ENCODE measurements at places on chromosomes 2 and 18.

DNA sequence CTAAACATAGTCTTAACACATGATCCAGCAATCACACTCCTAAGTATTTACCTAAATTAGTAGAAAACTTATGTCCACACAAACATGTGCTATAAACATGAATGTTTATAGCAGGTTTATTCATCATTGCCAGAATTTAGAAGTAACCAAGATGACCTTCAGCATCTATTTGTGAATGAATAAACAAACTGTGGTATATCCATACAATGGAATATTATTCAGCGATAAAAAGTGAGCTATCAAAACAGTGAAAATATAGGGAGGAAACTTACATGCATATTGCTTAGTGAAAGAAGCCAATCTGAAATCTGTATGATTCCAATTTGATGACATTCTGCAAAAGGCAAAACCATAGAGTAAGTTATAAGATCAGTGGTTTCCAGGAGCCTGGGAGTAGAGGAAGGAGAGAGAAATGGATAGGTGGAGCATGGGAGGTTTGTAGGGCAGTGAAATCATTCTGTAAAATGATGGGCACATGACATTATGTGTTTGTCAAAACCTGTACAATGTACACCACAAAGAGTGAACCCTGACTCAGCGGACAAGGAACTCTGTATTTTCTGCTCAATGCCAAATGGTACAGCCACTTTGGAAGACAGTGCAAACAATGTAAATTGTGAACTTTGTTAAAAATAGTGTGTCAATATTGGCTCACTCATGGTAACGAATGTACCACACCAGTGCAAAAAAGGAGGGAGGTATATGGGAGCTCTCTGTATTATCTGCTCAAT is 61.9 kb upstream of the IGFBP2 start:
- DNase-seq = no peak

DNA sequence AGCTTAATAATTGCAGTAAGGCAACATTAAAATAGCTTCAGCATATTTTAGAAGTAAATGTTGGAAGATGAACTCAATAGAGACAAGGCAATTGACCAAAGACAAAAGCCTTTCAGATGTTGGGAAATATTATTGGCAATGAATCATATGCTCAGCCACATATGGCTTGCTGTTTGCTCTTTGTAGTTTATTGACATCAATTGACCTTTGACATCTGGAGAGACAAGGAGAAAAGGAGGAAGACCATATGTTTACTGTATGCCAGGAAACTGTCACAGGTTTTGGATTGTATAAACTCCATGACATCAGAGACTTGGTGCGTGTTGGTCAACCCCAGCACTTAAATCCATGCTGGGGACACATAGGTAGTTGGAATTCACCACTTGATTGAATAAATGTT is 60.6 kb upstream of the SLC16A14 start:
- DNase-seq = no peak

GRCh38 chr18:70260683-70261082 is 28.2 kb upstream of the SOCS6 start:
- no peak for DNase-seq

DNA sequence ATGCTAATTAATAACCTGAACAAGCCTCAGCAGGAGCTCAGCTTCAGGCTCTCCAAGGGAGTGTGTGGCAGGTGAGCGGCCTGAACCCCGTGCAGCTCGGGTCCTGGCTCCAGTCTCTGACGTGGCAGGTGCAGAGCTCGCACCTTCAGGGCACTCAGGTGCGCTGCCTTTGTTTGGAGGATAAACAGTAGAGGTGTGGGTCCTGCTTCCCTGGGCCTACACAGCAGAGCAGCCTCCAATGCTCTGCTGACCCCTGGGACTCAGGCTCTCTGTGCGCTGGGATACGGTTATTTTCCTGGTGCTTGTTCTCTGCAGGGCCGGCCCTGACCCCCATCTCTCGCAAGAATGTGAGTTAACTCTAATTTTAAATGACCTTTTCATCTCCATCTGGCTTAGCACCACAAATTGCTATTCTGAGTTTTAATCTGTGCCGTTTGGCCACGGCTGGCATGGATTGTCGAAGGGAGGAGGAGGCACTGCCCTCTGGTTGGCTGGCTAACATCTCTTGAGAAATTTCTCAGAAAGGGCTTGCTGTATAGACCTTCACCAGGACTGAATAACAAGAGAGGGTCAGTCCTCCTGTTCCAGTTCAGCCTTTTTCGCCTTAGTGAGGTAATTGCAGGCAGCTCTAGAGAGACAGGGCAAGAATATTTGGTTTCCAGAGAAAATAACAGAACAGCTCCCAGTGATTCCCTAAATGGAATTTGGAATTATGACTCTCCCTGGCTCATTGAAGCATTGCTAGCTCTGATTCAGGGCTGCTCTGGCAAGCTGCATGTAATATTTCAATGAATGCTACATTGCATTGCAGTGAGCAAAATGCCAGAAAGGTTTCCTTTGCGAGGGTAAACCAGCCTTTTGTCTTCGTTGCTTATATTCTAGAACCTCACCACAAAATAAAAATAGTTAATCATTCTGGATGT is 161.8 kb downstream of the DCDC2C start:
- no peak for DNase-seq

GRCh38 chr2:173647681-173648311 is 293.1 kb downstream of the CDCA7 start:
- DNase-seq = no peak

- no peak for DNase-seq
Observed at GRCh38 chr2:216559625-216560156, 61.0 kb downstream of the RPL37A start.

- DNase-seq = no peak
Observed at GRCh38 chr2:237669628-237670392, 42.4 kb downstream of the LRRFIP1 start.

GRCh38 chr2:65479524-65479923 is 47.1 kb upstream of the SPRED2 start:
- no peak for DNase-seq

DNA sequence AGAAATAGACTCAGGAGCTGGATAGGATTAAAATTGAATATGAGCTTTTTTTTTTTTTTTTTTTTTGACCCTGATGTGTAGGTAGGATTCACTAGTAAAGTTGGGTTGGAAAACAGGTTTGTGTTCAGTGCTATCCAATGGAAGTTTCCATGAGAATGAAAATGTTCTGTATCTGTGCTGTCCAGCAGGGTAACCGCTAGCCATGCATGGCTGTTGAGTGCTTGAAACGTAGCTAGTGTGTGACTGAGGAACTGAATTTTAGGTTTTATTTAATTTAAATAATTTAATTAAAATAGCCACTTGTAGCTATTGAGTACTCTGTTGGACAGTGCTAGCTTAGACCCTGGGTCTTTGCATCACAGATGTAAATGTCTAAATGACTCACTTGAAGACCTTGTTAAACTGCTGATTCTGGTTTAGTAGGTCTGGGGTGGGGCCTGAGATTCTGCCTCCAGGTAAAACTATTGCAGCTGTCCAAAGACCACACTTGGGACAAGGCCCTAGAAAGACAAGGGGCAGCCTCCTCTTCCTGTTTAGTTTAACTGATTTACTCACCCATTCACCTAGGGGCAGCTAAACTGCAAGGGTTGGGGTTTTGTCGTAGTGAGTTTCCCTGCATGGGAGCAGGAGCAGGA is 84.7 kb upstream of the STON1 start:
- no peak for DNase-seq

DNA sequence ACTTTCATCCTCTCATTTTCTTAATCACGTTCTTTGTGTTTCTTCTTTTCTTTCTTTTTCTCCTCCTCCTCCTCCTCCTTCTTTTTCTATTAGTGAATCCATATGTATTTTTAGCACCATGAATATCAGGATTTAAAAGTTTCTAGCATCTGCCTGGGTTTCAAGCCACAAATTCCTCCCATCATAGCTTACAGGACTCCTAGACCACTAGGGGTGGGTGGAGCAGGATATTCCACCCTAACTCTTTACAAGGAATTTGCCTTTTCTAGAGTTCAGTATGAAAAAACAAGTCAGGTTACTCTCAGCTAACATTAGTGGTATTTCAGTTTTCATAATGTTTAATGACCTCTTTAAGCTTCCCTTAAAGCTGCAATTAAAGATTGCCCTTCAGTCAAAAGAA is 19.1 kb upstream of the LRRTM1 start:
- no peak for DNase-seq

- no peak for DNase-seq
Observed at GRCh38 chr2:70656421-70657010, 102.9 kb upstream of the TGFA start.

DNA sequence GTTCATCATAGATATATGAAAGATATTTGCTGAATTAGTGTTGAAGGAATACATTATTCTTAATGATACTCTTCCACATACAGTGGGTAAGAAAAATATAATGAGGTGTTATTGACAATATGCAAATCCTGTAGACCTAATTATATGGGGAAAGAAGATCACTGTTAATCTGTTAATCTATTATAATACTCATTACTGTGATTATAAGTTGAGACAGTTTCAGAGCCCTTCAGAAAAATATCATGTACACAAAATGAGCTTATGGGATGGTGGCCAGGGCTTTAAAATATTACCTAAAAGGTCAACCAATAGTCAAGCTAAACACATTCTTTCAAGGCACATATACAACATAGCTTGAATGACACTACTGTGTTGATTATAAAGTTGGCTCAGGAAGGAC is 163.5 kb downstream of the NOL4 start:
- DNase-seq = no peak

GRCh38 chr2:85475799-85476490 is 57.4 kb downstream of the SH2D6 start:
- DNase-seq = no peak

GRCh38 chr18:78640246-78640995 is 339.2 kb upstream of the SALL3 start:
- no peak for DNase-seq

DNA sequence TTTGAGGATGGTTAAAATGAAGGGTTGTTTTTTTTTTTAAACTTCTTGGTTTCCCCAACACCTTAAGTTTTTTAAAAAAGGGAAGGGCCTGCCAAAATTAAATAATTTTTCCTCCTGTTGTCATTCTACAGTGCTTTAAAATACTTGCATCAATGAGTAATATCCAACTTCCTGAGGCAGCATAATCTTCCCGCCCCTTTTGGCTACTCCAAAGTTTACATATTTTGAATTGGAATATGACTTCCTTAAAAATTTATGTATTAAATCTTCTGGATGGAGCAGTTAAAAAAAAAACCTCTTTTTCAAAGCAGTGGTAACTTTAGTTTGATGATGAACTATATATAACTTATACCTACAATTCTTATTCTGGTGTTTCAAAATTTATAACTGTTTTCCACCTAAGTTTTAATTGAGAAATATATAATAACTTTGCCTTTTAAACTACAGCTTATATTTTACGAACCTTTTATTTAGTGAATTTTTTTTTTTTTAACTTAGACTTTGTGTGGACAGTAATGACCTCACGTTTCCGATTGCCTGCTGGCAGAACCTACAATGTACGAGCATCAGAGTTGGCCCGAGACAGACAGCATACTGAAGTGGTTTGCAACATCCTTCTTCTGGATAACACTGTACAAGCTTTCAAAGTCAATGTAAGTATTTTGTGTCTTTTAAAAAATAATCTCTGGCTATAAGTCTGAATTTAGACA is 49.8 kb downstream of the PTPN4 start:
- no peak for DNase-seq

DNA sequence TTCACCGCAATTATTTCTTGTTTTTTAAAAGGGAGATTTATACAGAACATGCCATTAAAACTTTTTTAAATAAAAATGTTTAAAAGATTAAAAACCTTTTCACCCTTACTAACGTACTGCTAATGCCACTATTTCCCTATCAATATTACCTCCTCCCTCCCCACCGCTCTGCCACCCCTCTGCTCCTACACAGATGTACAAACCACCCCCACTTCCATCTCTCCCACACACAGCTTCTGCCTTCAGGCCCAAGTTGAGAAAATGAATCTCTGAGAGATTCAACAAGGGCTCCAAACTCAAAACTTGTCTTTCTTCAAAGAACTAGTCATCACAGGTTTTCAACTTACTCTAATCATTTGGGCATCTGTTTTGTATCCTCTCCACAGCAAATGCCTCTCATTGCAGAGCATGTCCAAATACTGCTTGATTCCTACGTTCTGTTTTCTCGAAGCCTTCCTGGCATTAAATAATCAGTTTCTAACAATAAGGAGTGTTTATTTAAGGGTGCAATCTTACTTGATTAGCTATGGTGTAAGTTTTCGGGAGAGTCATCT is 32.1 kb downstream of the FARSB start:
- no peak for DNase-seq

- DNase-seq = no peak
Observed at GRCh38 chr2:240815761-240816583, 4.0 kb downstream of the KIF1A start.

DNA sequence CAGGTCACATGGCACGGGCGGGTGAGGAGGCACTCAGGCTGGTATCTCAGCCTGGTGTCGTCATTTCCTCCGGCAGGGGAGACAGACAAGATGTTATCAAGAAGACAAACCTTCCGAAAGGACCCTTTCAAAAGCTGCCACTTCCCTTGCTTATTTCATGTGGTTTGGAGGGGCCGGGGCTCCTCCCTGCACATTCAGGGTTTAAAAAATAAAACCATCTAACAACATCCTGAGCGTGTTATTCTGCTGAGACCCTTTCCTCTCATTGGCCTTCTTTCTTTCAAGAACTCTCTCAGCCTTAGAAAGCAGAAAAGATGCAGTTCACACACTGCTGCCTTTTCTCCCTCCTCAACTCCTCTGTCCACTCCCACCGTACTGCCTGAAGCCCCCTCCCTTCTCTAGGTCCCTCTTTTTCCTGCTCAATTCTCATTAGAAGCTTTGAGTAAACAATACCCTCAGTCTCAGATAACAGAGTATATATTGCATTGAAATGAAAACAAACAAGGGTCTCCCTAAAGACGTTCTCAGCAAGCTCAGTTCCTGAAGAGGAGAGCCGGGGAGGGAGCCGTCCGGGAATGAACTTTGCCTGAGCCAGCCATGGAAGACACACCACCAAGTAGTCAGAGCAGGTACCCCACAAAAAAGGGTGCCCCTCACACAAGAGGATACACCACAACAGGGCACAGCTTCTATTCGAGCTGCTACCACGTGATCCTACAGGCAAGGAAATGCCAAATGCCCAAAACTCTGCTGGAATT is 9.7 kb downstream of the SMAD7 start:
- no peak for DNase-seq

- no peak for DNase-seq
Observed at GRCh38 chr2:190506666-190507065, 27.9 kb downstream of the NEMP2 start.

- no peak for DNase-seq
Observed at GRCh38 chr18:50679656-50680055, 119.8 kb downstream of the MAPK4 start.

GRCh38 chr2:43273529-43273928 is 47.1 kb upstream of the ZFP36L2 start:
- no peak for DNase-seq

DNA sequence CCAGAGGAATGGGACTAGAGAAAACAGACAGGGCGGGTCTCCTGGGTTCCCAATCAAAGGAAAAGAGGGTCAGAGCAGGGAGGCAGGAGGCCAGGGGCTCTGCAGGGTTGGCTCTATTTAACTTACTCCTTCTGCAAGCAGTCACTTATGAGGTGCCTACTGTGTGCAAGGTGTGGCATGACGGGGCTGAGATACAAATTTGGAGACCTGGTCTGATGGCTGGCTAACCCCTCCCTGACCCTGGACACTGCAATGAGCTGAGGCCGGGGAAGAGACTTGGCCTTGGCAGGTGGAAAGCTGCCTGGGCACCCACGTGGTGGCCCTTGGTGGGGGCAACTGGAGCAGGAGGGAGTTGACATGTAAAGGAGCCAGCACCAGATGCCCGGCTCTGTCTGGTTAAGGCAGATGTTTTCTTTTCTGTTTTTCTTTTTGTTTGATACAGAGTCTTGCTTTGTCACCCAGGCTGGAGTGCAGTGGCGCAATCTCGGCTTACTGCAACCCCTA is 148.5 kb upstream of the GATA6 start:
- no peak for DNase-seq

GRCh38 chr2:223921204-223921603 is 23.9 kb downstream of the WDFY1 start:
- no peak for DNase-seq

All from stimulated activated CD4-positive, alpha-beta T cell treated with anti-CD3 and anti-CD28 coated beads, Interleukin-1b, Interleukin-23, amount 100 ng/mL, for 1 hour (primary cell).